ENCODE measurements at places on chromosomes 5 and 9.

DNA sequence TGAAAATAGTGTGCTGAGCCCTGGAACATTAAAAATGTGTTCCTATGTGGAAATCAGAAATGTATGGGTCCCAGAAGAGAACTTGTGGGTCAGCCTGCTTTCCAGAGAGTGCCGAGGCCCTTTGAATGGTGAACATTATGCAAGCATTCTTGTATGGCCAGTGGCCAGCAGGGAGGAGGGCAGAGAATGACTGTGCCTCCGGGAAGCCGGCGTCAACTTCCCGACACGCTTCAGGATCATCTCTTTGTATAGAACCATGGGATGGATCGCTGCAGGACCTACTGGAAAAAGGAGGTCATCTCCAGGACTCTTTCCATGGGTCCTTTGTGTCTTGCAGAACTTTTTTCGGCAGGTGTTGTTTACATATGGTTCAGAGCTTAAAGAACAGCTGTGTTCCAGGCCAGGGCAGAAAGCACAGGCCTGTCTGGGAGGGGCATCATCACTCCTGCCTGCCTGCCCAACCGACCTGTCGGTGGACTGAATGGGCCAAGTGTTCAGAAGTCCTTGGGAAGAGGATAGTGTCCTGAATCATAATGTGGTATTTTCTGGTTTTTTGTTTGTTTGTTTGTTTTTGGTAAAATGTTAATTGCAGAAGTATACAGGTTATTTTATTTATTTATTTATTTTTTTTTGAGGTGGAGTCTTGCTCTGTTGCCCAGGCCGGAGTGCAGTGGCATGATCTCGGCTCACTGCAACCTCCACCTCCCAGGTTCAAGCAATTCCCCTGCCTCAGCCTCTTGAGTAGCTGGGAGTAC, 9.0 kb downstream of the PRRC2B start:
- no peak for DNase-seq

GRCh38 chr9:129480745-129481144, 140.2 kb downstream of the C9orf50 start:
- DNase-seq, result no peak

DNA sequence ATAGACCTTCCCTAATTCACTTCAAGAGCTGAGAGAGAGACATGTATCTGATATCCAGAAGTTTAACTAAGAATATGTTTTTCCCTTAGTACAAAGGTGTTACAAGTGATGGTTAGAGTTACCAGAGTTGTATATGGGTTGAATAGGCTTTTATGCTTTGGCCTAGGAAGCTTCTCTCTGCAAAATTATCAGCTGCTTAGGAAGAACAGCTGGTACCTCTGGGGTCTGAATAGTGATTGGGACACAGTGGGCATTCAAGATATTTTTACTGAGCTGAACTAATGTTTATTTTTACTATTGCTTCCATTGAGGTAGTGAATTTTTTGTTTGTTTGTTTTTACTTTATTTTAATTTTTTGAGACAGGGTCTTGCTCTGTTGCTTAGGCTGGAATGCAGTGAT, 67.6 kb upstream of the BASP1 start:
- no peak for DNase-seq

GRCh38 chr9:85347541-85347940, 394.2 kb downstream of the AGTPBP1 start:
- no peak for DNase-seq

GRCh38 chr5:180915924-180916323, 17.0 kb downstream of the BTNL8 start:
- DNase-seq, result no peak

DNA sequence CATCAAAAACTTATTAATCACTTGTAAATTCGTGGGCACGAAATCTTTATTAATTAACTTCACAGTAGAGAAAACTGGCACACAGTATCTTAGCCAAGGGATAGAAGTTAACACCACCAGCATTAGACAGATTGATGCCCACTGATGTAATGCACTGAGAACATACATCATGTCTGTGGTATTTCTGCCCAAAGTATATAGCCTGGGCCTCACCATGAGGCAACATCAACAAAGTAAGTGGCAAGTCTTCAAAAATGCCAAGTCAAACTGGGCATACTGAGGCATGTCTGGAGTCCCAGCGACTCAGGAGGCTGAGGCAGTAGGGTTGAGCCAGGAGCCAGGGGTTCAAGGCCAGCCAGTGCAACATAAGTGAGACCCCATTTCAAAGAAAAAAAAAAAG, 79.5 kb downstream of the GLIS3 start:
- DNase-seq, result no peak

DNA sequence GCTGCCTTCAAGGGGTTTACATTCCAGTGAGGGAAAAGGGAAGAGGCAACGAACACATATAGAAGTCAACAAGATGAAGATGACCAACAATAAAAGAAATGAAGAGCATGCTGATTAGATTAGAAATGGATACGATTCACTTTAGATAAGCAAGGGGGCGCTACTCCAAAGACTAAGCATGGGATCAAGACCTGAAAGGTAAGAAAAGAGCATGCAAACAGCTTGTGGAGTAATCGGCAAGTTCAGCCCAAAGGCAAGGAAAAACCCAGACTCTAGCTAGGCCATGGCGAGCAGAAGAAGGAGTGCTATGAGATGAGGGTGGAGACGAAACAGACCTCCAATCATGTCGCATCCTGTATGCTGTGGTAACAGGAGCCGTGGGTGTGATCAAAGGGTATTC, 124.4 kb downstream of the FANCC start:
- DNase-seq, result no peak

- DNase-seq, result no peak
Measured at GRCh38 chr9:104091708-104092107, 2.4 kb upstream of the SMC2 start.

- DNase-seq, result no peak
Measured at GRCh38 chr9:95991326-95991725, 115.8 kb downstream of the ERCC6L2 start.

GRCh38 chr9:135811801-135812200, 95.5 kb downstream of the CAMSAP1 start:
- peak; percentile 60 for DNase-seq

- no peak for DNase-seq
Measured at GRCh38 chr5:171506951-171507350, 87.5 kb downstream of the FGF18 start.

DNA sequence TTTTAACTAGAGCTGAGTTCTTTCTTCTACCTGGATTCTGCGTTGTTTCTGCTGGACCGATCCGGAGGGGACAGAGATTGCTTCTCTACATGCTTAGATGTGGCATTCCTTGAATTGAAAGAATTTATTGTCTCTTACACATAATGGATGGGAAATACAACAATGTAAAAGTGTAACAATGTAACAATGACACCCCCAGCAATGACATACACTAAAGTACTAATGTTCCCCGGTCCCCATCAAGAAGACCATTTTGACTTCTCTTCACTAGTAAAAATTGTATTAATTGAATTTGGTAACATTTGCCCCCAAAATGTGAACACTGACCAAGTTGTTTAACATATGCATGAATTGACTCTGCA, 760.2 kb downstream of the TAF11L14 start:
- DNase-seq, result no peak

DNA sequence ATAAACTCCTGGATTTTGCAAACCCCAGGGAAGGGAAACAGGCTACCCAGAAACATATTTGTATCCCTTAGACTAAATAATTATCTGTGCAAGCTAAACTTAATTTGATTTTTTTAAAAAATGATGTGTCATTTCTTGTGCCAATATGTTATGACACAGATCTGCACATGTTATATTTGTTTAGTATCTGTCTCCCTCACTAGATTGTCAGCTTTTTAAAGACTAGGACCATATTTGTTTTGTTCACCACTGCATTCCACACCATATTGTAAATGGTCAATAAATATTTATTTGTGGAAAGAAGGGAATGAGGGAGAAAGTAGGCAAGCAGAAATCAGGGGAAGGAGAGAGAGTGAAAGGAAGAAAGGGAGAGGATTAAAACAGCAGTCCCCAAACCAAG, 143.3 kb upstream of the TNPO1 start:
- no peak for DNase-seq

GRCh38 chr9:128702949-128703615, 779 bp downstream of the PKN3 start:
- DNase-seq, result peak; percentile 47

DNA sequence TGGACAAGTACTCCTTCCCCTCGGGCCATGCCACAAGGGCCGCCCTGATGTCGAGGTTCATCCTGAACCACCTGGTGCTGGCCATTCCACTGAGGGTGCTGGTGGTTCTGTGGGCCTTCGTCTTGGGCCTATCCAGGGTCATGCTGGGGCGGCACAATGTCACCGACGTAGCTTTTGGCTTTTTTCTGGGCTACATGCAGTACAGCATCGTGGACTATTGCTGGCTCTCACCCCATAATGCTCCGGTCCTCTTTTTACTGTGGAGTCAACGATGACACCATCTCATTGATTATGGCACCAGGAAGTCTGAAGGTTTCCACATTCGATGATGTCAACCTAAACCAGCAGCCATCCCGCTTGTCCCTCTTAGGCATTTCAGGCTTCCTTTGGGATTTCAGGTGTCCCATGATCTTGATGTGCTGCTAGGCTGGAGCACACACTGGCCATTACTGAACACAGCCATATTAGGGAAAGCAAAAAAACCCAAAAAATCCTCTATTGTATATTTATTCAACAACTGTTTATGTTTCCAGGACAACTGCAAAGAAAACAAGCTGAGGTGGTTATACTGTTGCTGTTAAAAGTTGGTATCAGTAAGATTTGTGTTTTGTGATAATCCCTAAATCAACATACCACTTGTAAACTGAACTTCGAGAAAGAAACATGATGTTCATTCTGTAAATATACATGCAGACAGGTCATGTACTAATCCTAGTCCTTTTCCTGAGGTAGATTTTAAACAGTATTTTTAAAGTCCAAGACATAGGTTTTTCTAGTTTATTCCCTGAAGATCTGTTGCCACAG, 1.1 kb downstream of the PLPP6 start:
- DNase-seq, result no peak

DNA sequence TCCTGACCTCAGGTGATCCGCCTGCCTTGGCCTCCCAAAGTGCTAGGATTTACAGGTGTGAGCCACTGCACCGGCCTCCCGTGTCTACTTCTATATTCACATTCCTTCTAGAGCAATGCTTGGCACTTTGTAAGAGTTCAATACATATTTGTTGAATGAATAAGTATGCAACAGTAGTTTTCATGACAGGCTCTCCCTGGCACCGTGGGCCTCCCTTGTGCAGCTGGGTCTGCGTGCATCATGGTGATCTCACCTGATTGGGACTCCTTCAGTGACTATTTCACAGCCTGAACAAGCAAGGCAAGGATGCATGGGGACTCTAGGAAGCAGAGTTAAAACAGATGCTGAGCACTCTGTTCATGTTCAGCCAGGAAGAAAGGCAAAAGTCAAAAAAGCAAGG, 6.8 kb upstream of the ZBTB34 start:
- no peak for DNase-seq

DNA sequence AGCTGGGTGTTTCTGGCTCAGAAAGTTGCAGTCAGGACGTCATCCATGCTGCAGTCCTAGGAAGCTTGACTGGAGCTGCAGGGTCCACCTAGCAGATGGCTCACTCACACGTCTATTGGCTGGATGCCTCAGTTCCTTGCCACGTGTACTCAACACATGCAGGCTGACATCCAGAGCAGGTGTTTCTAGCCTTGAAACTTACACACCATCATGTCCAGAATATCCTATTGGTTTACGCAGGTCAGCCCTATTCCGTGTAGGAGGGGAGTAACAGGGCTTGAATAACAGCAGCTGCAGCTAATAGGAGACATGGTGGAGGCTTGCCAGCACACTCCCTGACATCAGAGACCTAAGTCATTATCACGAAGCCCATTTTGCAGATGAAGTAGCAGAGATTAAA, 473.5 kb downstream of the ACTL7B start:
- no peak for DNase-seq

DNA sequence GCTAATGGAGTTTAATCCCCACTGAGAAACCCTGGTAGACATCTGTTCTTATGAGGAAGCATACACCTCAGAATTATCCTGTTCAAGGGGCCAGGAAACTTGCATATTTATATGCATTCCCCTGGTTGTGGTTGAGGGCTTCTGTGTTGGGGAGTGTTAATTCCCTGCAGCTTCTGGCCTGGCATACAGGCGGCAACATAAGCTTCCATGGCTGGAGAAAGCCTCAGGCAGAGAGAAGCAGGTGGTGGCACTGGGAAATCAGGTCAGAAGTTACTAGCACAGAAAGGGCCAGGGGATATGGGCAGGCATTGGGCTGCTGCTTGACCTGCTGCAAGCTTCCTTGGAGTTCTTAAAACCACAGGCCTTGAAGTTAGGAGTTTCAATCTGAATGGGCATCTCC, 166.1 kb upstream of the SEMA6A start:
- DNase-seq, result no peak

- no peak for DNase-seq
Measured at GRCh38 chr5:149687486-149688168, 42.5 kb upstream of the PPARGC1B start.

DNA sequence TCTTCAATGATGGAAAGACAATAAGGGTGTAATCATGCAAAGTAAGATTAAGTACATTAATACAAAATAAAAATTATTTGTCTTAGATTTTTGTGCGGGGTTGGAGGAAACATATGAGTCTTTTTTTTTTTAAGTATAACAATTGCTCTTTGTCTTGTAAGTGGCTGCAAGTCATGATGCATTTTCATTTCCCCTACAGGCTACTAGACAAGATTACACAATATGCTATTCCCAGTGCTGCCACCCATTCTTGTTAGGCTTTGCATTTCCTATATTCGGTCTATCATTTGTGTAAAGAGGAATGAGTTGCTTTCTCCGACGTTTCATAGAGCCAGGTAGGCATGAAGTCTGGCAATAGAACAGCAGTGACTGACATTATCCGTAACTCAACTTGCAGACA, 294.2 kb upstream of the CYLC2 start:
- no peak for DNase-seq

GRCh38 chr9:131046581-131047202, 37.7 kb downstream of the LAMC3 start:
- DNase-seq, result peak; percentile 81

DNA sequence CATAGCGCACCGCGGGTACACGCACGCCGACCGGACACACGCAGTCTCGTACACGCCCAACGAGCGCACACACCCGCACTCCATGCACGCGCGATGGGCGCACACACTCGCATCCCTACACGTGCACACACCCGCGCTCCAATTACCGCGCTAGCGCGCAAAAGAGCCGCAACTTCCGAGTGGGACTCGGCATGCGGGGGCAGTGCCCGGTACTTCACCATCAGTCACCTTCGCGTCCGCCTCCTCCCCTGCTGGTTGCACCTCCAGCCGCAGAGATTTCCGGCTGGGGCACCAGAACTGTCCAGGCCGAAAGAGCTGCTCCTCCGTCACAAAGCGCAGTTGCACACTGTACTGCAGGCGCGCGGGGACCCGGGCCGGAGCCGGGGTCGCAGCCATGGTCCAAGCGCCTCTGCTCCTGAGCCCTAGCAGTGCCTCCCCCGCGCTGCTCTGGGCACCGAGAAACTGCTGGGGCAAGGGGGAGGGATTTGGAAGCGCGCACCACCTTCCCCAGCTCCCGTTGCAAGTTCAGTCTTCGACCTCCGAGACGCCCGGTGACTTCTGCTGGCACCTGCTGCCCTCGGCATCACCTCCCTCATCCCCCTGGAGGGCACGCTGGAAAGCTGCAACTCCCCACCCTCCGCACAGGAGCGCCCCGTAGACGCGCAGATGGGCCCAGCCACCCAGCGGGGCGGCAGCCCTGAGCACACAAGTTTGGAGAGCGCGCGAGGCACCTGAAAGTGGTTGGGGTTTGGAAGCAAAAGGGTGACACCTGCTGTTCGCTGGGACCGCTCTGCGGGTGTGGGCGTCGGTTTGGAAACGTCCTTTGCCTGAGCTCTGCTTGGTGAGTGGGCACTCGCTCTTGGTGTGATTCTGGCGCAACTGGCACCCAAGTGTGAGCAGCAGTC, 337.4 kb upstream of the PUM3 start:
- DNase-seq, result peak; percentile 20

GRCh38 chr5:68459093-68459809, 243.7 kb downstream of the PIK3R1 start:
- DNase-seq, result no peak
